ENCODE measurements at places on chromosomes 6 and 20.

GRCh38 chr20:33394718-33395117 lies 6.6 kb downstream of the CDK5RAP1 start:
- no peak for DNase-seq

GRCh38 chr20:57871237-57871632 lies 161.4 kb upstream of the PMEPA1 start:
- peak; percentile 30 for DNase-seq

GRCh38 chr20:46994341-46994740 lies 99.7 kb downstream of the EYA2 start:
- DNase-seq, result no peak

DNA sequence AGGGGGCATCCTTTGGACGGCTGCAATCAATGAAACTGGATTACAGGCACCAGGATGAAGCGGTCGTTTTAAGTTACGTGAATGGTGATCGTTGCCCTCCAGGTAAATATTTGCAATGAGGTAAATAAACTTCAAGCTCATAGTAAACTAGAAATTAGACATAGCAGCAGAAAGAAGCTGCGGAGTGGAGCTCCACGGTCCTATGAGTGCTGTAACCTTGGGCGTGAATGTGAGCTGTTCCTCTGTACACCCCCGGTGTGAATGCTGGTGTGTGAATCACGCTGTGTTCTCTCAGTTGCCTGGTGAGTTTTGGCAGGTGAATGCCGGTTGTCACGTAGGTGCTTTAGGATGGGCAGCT lies 42.0 kb upstream of the SLC22A1 start:
- DNase-seq, result no peak

DNA sequence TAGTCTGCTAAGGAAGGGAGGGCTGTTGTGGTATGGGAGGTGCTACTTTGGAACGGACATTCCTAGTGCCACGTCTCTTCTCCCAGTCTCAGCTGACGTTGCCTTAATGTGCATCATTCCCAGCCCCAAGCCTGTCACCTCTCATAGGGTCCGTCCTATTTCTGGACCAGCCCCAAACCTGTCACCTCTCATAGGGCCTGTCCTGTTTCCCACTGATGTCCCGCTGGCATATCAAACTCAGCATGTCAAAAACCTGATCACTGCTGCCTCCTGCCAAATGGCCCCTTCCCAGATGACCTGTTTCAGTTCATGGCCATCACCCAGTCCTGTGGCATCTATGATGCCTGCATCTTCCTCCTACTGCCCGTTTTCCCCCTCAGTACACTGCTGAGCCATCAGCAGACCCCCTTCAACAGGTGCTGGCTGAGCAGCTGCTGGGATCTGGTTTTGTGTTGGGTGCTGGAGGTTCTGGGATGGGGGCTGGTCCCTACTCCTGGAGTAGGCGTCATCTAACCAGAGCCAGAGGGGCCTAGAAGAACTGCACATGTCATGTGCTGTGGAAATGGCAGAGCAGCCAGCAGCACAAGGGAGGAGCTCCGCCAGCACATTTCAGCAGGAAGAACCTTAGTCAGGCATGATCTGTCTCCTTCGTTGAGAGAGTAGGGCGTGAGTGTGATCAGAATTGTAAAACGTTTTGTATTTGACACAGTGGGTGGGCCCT lies 3.3 kb downstream of the ENTPD6 start:
- no peak for DNase-seq

DNA sequence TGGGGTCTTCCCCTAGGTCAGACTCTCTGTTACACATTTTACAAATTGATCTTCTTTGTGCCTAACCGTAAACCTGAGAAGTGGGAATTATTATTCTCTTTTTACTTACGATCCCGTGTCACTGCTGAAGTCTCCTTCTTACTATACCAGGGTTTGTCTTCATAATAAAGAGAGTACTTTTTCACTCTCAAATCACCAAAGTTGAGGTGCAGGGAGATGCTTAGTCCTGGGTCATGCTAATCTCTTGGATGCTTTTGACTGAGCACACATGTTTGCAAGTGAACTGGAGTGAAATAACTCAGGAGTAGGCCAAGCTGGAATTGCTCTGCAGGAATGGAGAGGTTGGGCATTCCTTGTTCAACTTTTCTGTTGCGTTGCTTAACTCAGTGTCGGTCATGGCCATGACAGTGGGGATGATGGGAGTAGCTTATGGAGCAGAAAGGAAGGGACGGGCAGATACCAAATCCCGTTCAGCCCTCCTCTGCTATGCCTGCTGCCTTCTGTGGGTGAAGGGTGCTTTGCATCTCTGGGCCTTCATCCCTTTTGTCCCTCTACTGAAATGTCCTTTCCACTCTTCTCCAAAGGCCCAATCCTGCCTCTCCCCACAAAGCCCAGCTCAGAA lies 15.2 kb upstream of the TAGAP start:
- DNase-seq, result no peak

- no peak for DNase-seq
Measured at GRCh38 chr6:52312461-52312860, 27.9 kb upstream of the MCM3 start.

DNA sequence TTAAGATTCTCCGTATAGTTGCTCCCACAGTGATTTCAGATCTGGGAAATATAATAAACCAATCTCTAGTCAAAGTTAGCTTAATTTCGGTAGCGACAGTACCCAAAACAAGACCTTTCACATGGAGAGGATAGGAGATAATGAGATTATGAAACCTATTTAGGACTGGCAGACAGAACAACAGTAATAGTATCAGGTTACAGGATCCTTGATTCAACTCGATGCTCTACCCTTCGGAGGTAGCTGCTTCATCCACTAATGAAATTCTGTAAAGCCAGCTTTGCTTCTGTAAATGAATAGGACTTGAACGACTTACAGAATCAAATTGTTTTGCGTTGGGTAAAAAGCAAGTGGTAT lies 534 bp upstream of the AKIRIN2 start:
- no peak for DNase-seq

GRCh38 chr20:61230166-61230565 lies 21.9 kb upstream of the CDH4 start:
- DNase-seq, result no peak

DNA sequence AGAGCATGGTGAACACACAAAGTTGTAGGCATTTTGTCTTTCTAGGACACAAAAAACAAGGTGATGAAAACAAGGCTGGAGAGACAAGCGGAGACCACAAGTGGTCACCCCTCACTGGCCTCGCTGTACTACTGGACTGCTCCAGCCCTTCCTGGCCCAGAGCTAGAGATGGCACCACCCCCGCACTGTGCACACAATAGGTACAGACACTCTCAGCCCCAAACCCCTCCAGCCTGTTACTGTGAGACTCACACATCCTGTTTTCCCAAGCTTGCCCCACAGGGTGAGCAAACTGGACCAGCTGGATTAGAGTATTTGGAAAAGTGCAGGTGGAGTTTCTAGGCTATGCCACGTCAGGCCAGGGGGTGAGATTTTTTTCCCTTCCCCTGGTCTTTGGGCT lies 8.4 kb upstream of the ZSWIM1 start:
- no peak for DNase-seq

GRCh38 chr6:109854541-109855308 lies 123.4 kb upstream of the GPR6 start:
- no peak for DNase-seq

GRCh38 chr20:10064611-10065010 lies 29.8 kb downstream of the ANKEF1 start:
- DNase-seq, result no peak
